ENCODE measurements at places on chromosomes 6 and 20.

GRCh38 chr20:46835418-46835817, 59.2 kb upstream of the EYA2 start:
- no peak for DNase-seq

DNA sequence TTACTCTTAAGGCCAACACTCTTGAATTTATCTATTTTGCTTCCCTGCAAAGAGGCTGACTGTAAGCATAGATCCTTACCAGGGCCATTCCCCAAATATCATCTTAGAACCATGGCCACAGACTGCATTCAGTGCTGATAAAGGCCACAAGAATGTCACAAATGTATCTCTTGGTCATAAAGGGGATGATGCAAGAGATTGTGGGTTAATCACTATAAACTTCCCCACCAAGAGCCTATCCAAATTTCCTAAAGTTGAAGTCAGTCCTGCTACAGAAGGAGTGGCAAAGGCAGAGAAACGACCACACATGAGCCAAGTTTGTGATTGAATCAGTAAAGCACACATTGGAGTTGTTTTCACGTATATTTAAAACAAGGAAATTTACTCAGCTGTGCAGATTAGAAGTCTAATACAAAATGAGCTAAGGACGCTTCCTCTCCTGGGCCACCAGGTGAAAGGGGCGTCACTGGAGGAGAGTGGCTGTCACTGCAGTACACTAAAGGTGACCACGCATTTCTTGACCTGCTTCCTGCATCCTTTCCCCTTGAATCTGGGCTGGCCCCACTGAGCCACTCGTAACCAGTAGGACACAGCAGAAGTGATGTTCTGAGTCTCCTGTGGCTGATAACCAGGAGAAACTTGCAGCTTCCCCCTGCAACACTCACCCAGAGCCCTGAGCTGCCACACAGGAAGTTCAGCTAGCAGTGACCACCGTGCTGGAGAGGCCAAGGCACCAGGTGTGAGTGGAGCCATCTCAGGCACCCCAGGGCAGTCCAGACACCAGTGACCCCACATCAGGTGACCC, 181.9 kb downstream of the SYNDIG1 start:
- no peak for DNase-seq

DNA sequence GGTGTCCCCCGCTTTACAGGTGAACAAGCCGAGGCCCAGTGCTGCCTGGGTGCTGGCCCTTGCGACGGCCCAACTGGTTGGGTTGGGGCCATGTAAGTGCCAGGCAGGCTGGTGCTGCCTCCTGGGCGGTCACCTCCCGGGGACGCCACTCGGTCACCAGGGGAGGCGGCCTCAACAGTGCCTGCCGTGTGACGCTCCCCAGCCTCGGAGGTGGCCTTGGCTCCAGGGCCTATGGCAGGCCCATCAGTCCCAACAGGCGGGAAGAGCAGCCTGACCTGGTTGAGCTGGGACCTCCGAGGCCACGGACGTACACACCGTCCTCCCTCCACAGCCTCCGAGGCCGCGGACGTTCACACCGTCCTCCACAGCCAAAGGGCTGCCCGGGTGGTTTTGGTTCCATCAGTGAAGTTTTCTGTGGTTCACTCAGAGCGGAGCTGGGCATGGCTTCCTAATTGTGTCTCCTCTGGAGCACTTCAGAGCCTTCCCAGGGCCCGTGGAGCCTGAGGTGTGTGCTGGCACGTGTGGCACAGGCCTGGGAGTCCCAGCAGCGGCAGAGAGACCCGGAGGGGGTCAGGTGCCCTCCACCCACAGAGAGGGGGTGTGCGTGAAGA, 19.3 kb upstream of the SLCO4A1 start:
- no peak for DNase-seq

- DNase-seq: no peak
Observed at GRCh38 chr20:49914310-49915117, 815 bp downstream of the SPATA2 start.

GRCh38 chr6:119043783-119044182, 34.7 kb downstream of the FAM184A start:
- DNase-seq: no peak

- no peak for DNase-seq
Observed at GRCh38 chr6:110687326-110687725, 127.9 kb downstream of the CDK19 start.

- no peak for DNase-seq
Observed at GRCh38 chr6:75268121-75268987, 16.2 kb downstream of the TMEM30A start.

DNA sequence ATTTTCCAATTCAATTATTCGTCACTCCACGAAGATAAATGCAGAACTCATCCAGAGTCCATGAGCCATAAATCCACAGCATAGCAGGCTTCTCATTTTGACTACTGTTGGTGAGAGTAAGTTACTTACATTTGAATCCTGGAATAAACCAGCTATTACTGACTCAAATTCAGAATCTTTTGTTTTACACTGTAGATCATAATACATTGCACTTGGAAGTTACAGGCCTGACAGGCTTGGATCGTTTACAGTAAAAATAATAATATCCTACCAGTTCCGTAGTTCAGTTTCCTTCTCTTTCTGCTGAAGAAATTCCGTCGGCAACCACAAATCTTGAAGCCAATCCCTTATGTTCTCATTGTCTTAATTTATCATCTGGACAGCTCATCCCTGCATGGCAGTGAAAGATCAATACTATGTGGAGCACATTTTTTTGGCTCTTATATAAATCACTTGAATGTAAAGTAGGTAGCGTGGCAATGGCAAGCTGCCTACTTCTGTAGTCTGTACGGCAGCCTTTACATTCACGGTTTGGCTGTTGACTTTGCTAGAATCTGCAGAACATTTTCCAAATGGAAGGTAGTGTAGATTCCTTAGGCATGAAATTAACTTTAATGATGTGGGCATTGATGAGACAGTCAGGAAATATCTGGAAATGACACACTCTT, 142.9 kb downstream of the WDR27 start:
- DNase-seq: no peak

DNA sequence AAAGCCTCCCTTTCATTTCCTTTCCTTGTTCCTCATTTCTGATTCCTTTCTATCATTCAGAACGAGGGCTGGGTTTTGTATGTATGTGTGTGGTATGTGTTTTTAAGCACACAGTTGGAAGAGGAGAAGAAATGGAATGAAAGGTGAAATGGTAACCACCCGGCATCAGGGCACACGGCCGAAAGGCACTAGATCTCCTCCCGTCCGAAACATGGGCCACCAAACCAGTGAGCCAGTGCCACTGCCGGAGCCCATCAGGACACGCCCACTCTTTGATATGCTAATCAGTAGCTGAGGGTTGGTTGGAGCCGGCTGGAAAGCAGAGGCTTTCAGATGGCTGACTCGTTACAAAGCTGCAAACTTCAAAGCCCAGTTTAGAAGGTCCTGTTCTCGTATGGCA, 228.6 kb upstream of the JARID2 start:
- DNase-seq: no peak

DNA sequence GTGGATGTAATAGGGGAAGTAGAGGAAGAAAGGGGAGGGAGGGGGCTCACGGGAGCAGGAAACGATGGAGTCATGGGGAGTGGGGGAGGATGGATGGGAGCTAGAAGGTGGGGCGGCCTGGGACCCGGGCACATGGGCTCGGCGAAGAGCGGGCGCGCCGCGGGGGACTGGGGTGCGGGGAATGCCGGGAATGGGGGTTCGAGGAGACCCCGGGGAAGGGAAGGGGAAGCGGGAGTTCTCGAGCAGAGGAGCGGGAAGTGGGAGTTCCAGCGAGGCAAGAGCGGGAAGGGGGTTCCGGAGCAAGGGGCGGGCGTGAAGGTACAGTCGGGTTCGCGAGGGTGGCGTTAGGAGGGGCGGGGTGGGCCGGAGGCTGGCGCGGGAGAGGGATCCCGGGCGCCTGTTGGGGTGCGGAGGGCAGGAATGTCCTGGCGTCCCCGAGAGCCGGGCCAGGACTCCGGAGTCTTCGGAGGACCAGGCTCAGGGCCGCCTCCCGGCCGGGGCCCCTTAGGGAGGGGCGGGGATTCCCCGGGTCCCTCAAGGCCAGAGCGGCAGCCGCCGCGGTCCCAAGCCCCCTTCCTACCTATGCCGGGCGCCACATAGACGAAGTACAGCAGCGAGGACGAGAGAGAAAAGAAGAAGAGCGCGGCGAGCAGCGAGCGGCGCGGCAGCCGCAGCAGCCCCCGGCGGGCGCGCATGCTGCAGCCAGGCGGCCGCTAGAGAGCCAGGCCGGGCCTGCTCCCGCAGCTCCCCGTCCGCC, 504 bp downstream of the B4GALT5 start:
- peak; percentile 2 for DNase-seq

DNA sequence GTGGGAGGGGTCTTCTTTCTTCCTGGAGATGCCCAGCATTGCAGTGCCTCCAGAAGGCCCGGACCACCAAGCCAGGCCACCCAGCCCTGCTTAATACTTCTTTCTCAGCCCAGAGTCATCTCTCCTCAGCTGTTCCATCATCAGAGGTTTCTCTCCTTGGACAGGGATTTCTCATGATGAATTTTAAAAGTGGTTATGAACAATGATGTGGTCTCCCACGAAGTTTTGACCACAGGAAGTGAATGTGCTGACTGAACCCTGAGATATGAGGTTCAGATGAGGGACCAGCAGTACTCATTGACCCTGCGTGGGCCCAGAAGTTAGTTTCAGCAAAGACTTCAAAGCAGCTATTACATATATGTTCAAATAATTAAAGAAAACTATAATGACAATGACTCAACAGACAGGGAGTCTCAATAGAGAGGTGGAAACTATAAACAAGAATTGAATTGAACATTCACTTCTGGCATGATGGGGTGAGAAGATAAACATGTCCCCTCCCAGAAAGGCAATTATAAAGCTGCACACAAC, 114.5 kb upstream of the SLC22A16 start:
- DNase-seq: no peak

- no peak for DNase-seq
Observed at GRCh38 chr6:73774311-73774774, 78.3 kb downstream of the CD109 start.

- no peak for DNase-seq
Observed at GRCh38 chr20:1644101-1644962, 13.2 kb downstream of the SIRPG start.
